ENCODE measurements at places on chromosomes 5 and 9.

GRCh38 chr9:134682651-134683364 lies 41.2 kb downstream of the COL5A1 start:
- no peak for DNase-seq

DNA sequence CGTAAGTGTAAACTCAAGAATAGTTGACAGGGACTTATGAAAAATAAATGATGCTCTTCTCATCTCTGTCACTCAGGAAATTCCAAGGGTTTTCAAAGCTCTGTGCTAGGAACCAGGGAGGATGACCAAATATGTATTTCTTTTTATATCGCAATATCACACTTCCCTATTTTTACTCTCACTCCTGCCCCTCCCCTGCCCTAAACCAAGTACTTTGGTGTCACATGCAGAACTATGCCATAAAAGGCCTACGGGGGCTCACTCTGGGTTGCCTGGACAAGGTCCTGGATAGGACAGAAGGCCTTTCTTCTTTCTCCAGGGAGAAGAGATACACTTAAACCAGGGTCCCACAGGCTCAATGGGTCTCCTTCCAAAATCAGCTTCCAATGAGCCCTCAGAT lies 8.3 kb upstream of the RETREG1 start:
- DNase-seq: peak; percentile 62

DNA sequence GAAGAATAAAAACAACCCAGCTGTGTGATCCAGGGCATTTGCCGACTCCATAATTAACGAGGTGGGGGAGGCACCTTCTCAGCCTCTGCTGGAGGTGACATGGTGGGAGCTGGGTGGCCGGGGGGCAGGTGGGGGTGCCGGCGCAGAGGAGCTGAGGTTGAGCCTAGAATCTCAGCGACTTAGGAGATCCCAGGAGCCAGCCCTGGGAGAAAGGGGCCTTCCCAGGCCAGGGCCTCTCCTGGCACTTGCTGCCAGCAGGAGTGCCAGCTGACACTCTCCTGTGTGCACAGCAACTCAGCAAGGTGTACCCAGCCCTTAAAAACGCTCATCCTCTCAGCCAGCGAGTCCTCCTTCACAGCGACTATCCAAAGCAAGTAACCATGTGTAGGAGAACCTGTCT lies 62.8 kb upstream of the FCN1 start:
- DNase-seq: no peak

DNA sequence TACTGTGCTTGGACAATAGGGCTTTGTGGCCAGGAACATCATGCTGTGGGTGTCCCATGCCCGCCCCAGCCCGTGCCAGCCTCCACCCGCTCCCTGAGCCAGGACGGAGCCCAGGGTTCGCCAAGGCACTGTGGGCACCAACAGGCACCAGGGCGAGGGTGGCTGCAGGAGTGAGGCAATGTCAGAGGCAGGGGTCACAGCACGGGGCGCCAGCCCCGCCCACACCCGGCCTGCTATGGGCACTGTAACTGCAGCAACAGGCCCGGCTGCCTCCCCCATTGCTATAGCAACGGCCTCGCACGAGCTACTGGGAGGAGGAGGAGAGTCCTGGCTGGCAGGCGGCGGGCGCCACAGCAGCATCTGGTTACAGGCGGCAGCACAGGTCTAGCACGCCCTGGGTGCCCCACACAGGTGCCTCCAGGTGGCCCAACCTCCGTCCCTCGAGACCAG lies 2.5 kb downstream of the ABCA2 start:
- DNase-seq: peak; percentile 39

- DNase-seq: peak; percentile 30
Observed at GRCh38 chr5:116864157-116864837, 289.7 kb upstream of the SEMA6A start.

DNA sequence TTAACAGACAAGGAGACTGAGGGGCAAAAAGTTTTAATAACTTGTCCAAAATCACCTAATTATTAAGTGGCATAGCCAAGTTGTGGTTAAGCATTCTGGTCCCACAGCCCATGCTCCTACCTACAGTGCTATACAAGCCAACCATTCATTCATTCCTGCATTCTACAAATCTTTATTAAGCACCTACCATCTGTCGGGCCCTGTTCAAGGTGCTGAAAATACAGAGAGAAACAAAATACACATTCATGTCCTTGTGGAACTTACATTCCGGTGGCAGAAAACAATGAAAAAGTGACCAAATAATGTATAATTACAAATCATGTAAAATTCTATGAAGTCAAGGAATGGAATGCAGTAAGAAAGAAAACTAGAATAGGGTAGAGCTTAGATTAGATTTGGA lies 27.8 kb upstream of the CDH6 start:
- DNase-seq: no peak

All from hematopoietic multipotent progenitor cell treated with erythropoietin and hydrocortisone succinate and interleukin-3 and kit ligand, for 4 days (in vitro differentiated cells).